NCI-H446 treated with DMSO at 0.1 percent for 48 hours (cell line): ENCODE measurements at places on chromosomes 7 and 10.

DNA sequence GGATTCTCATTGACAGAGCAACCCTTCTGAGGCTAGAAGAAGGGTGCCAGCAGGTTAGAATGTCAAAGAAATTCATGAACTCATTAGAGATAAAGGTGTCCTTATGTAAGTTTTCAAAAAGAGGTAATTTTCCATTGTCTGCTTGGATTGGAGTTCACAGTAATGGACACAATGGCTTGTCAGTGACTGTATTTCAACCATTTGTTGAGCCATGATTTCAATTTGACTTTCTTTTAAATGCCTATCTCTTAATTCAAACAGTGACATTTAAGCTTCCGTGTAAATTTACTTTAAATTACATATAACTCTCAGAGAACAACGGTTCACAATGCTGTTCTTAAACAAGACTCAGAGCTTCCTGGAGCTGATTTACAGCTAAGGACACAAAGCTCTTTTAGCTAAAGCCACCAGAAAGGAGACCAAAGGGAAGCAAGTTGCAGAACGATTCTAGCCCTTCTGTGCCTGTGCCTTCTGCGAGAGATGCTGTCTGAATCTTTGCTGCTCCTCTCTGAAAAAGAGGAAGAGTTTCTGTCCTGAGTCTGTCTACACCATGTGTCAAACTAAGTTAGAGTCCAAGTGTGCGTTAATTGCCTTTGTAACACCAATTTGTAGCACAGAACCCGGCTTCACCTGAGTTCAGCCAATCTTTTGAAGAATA, 42.2 kb upstream of the PFKP start:
- DNase-seq: no peak

GRCh38 chr7:155349601-155350331, 52.1 kb downstream of the INSIG1 start:
- no peak for DNase-seq

GRCh38 chr7:18798088-18798906, 302.7 kb downstream of the HDAC9 start:
- DNase-seq: no peak

- no peak for DNase-seq
These were observed 100.1 kb upstream of the GLCCI1 start for GRCh38 chr7:7868572-7868899.

GRCh38 chr10:47354165-47354564, 6.0 kb downstream of the RBP3 start:
- no peak for DNase-seq

DNA sequence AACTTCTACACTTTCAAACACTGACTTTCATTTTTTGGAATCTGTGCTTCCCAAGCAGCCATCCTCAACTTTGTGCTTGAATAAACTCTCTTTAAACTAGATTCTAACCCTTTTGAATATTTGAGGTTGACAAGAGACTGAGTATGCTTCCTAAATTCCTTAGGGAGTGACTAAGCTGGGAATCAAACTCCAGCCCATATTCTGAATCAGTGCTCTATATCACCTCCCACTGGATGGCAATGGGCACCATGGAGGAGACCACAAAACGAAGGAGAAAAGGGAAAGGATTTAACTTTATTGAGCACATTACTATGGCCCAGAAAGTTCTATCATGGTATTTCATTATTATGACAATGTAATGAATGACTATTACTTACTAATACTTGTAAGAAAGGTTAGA, 17.2 kb upstream of the SLC26A4 start:
- DNase-seq: no peak

- no peak for DNase-seq
These were observed 3.5 kb downstream of the INPP5A start for GRCh38 chr10:132541129-132541528.

DNA sequence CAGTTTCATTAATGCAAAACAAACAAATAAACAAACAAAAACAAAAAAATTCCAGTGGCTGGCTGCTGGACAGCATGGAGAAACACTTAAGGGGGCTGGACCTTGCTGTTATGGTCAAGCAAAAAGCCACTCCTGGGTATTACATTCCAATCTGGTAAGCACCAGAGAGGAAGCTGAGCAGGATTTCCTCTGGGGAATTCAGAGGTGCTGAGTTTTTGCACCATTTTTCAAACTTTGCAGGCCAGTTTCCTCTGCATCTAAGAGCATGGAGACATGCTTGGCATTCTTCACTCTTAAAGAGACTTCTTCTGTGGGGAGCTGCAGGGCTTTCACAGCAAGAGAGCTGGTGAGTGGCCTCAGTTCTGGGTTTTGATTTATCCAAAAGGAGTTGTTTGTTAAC, 84.5 kb downstream of the FZD1 start:
- DNase-seq: no peak

DNA sequence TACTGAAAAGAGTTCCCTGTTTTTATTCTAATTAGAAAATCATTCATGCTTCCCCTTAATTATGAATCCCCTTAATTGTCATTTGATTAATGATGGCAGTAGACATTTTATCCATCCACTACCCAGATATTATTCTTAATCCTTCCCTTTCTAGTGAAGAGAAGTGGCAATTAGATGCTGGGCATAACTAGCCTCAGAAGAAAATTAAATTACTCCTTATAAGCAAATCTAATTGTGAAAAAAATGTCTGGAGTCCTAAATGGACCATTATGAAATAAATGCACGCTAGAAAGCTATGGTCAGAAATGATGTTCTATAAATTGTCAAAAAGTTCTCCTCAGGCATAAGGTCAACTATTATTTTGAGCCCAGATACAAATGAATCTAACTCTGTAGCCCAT, 4.5 kb downstream of the ABCB1 start:
- no peak for DNase-seq

GRCh38 chr7:75694638-75695399, 43.9 kb downstream of the HIP1 start:
- DNase-seq: no peak

GRCh38 chr10:61701706-61702105, 39.0 kb downstream of the CABCOCO1 start:
- DNase-seq: no peak

DNA sequence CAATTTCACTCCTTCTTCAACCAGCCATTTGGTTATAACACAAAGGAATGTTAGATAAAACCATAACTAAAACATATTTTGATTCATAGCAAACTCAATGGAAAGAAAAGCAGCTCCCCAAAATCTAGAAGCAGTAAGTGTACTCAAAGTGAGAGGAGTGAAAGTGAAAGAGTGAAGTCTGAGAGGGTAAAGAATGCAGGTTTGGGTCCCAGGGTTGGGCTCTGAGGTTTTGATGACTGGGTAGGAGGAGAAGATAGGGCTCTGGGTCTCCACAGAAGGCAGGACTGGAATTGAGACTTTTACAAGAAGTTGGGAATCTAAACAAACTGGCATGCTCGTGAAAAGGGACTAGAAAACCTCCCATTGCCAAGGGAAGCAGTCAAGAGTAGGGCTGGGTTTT, 85.4 kb upstream of the RSU1 start:
- no peak for DNase-seq

GRCh38 chr7:44634839-44635591, 28.6 kb downstream of the OGDH start:
- DNase-seq: no peak

DNA sequence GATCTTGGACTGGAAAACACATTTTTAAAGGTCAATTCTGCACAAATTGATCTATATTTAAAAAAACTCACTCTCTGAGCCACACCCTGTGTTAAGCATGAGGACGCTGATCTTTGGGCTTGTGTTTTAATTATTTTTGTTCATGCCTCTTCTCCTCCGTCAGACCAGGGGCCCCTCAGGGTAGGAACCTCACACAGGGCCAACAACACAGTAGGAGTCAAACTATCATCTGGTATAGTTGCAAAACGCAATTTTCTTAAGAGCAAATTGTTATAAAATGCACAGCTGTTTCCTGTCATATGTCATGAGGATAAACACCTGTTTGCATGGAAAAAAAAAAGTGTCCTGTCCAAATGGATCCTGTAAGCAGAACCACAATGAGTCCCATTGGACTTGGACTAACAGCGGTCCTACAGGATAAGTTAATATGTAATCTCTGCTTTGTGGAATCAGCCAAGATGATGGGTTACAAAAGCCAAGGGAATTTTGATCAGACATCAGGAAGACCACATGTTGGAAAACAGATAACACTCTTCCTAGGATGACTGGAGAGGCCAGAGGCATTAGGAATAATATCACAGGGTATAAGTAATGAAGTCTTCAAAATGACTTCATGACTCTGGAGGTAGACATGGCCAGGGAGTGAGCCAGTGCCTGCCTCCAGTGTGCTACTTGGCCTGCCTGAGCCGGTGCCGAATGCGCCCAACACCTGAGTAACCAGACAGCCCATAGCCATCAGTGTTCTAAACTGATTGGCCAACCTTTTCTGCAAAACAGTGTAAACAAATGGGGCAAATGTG, 184.9 kb upstream of the ADCY1 start:
- DNase-seq: no peak

GRCh38 chr7:114413761-114414155, 857 bp upstream of the FOXP2 start:
- no peak for DNase-seq

GRCh38 chr7:83614112-83614511, 34.8 kb downstream of the SEMA3E start:
- DNase-seq: no peak

GRCh38 chr10:89518876-89519842, 16.2 kb downstream of the SLC16A12 start:
- no peak for DNase-seq

DNA sequence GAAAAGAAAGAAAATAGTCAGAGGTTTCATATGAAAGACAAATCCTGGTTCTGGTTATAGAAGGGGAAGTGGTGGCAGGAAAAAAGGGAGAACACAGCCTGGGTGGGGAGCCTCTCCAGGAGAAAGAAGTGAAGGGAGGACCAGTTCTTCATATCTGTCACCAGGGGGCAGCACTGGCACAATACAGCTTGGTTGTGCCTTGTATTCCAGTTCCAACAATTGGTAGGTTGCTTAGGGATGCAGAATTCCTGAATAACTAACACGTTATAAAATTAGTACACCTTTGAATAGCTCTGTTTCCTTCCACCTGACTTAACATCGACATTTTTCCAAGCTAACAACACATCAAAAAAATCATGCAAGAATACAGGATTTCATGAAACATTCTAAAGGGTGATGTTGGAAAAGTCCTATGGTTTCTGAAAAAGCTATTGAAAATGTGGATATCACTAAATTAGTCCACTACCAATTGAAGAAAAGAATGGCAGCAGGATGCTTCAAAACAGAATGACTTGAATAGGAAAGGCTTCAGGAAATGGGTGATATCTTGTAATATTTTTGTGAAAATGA, 52.9 kb downstream of the CYP26A1 start:
- DNase-seq: no peak

GRCh38 chr10:49116509-49117375, 1.4 kb upstream of the VSTM4 start:
- DNase-seq: no peak

GRCh38 chr7:155652156-155653114, 8.0 kb downstream of the RBM33 start:
- no peak for DNase-seq

DNA sequence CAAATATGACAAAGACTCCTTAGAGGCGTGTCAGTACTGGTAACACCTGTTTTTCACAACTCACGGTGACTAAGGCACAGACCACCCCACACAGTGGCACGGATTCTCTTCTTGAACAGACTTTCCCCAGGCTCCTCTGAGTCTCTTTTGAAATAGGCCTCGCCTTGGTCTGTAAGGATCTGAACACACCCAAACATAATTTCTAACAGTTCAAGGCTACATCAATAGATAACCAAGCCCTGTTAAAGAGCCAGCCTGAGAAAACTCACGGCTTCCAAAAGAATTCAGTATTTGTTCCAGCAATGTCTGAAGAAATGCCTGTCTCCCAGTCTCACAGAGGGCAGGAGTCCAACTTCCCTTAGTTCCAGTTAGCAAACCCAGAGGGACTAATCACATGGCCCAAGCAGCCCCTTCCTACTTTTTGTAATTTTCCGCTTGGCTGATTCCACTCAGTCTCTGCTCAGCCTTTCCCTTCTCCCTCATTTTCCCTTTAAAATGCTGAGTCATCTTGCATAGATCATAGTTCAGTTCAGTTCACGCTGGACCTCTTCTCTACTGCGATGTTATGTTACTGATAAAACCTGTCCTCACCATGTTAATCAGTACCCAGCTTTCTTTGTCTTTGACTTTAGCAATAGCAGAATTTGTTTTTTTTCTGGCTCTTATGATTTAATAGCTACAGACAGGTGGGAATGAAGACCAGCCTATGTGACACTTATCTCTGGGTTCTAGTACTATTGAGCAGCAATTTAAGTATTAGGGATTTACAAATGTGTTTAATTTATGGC, 22.6 kb upstream of the AKR1C3 start:
- DNase-seq: no peak

DNA sequence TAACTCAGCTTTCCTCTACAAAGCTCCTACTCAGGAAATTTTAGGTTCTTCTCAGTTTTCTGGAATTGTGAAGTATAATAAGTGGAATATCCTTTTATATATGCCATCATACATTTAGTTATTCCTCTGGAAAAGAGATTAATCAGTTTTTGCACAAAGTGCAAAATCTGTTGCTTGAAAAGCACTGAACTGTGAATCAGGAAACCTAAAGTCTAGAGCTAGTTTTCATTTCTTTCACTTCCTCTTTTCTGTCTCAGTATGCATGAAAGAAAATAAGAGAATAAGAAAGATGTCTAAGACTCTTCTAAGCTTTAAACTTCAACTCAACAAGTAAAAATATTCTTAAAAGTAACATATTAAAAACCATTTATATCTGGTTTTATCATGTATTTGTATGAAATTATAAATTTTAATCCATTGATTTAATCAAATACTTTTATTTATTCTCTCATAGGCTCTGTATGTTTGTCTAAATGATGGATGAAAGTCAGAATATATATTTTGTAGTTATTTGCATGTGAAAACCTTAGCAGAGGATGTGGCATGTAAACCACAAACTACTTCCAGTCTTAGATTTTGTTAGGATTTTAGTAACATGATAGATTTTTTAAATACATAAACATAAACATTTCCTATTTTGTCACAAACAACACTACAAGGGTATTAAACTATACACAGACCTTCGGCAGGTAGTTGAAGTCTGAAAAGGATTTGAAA, 1073.0 kb downstream of the XPNPEP1 start:
- no peak for DNase-seq

DNA sequence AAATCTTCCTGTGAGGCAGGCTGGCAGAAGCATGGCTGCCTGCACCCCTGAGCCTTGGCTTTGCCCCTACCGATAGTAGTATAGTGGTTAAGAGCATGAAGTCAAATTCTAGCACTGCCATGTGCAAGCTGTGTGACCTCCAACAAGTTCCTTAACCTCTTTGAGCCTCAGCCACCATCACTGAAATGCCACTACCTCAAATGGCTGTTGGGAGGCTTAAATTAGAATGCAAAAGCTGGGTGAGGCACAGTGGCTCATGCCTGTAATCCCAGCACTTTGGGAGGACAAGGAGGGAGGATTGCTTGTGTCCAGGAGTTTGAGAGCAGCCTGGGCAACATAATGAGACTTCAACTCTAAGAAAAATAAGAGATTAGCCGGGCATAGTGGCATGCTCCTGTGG, 8.4 kb downstream of the SFRP5 start:
- DNase-seq: no peak

DNA sequence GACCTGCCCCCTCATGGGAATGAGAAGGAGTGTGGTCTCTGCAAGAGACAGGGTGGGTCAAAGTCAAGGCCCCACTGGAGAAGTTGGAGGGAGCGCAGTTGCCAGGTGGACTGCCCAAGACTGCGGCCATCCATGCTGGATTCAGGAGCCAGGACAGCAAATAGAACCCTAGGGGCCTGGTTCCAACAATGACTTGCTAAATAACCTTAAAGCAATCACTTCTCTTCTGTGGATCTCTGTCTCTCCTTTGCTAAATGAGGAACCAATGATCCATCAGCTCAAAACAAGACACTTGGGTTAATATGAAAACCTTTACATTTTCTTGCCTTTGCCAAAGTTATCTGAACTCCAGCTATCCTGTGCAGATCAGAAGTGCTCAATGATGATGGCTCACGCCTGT, 12.6 kb upstream of the YWHAG start:
- no peak for DNase-seq
